Hypothalamus (tissue), 51 donors: ENCODE measurements at places on chromosomes 7 and 10.

DNA sequence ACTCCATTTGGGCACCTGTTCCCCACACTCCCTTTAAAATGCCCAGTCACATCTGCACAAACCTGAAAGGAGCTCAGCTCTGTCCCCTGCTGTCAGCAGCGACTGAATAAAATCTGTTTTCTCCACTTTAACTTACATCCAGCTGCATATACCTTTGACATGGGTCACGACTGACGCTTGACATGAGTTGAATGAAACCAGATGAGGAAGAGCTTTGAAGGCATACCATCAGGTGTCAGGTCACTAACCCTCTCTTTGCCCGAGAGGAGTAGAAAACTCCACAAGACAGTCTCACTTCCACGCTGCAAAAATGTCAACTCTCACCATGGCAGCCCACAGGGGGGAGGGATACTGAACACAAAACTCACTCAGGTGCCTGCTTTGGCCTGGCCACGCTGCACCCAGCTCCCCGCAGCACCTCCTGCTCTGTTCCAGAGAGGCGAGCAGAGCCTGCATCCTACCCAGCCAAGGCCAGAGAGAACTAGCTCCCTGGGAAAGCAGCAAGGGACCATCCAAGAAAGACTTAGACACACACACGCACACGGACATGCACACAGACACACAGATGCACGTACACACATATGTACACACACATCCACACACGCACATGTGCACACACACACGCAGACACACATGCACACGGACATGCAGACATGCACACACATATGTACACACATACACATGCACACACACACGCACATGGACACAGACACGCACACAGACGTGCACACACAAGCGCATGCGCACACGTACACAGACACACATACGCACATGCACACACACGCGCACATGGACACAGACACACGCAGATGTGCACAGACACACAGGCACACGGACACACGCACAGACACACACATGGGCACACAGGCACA lies 191.0 kb downstream of the MAD1L1 start:
- no peak for DNase-seq

- no peak for DNase-seq
Measured at GRCh38 chr10:123492016-123492415, 174.1 kb upstream of the GPR26 start.

DNA sequence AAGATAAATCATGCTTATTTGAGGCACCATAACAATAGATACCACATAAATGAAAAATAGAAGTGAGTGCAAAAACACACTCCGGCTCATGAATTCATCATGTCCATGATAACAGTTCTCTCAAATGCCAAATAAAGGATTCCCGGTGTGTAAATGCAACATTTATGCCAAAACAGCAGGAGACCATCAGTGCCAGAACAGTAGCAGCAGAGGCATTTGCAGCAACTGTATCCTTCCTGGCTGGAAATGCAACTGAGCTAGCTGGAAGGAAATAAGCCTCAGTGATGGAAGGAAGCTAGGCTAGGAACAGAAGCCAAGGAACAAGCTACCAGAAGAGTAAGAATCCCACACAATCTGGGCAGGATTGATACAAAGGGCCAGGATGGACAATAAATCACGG lies 79.9 kb upstream of the THSD7A start:
- no peak for DNase-seq

DNA sequence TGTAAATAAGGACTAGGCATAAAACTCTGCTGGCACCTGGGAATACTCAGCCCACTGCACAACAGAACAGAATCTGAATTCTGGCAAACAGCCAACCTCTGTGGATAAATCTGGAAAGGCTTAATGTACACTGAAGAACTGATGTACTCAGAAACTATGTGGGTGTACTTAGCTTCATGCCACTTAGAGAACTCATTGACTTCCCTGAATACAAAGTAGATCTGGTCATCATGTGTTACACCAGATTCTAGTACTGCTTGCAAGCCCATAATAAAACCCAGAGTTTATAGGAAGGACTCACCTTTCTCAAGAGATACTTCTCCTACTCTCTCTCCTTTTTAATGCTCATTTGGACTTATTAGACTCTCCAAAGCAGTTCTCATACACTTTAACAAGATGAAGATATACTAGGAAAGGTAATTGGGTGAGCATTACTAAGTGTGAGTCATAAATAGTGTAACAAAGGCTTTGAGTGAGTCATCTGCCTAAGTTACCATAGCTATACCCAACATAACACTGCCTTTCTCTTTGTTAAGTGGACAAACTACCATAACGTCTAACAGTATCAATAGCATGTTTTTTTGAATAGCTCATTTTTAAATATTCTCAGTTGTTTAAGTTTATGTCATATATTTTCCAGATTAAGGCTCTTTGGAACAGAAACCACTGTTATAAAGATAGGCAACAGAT lies 309.1 kb downstream of the MDFIC start:
- no peak for DNase-seq

DNA sequence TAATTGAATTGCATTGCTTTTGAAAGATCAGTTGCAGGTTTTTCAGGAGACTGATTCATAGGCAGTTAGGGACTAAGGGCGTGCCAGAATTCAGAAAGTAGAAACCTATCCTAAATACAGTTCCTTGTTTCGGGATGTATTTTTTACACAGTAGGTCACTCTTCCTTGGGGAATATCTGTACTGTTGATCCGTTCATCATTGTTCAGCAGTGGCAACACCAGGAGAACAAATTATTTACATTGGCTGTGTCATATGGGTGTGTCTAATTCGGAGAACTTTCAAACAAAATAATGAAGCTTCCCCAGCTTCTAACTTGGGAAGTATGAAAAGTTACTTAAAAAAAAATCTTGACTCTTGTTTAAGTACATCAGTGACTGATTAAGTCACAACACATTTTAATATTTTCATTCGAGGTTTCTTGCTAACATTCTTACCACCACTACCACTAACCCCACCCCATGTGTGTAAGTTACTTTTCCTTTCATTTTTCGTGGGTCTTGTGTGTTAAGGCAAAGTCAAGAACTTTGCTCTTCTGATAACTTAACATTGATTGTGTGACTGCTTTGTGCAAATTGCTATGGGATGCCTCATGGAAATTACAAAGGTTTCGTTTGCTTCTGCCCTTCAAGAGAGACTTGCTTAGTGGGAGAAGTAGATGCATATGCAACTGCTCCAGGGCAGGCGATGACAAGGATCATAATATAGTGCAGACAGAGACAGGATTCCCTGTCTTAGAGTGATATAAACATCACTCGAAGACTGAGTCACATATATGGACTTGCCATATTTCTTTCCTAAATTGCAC lies 43.8 kb upstream of the RPA3 start:
- no peak for DNase-seq
